ENCODE measurements at places on chromosomes 16 and 17.
A peak's percentile ranks its signal among the peaks of the same experiment; 100 is the strongest.

DNA sequence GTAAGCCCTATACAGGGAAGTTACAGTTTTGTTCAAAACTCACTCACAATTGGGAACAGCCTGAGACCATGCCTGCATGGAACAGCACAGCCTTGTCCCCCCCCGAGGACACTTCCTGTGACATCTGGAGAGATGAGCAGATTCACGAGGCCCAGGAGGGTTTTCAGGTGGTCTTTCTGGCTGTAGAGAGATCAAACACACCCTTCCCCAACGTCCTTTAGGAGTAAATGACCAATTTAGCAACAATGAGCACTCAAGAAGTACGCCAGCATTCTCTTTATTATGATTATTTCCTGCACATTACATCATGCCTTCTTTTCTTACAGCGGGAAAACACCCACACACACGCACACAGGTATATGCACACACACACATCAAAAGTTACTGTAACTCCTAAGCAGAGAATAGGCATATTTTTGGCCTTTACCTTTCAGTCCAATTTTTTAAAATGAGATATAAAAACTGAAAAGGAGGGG lies 39.0 kb downstream of the ADCY9 start:
- H3K4me1 ChIP-seq, result no peaks in the 10 kb centered on the region
- no peak overlapping the region for H3K27ac ChIP-seq
- H3K4me3 ChIP-seq, result no peak overlapping the region
- no peaks in the 10 kb centered on the region for H3K36me3 ChIP-seq
- no peak for DNase-seq

- peaks cover 48% of the 10 kb centered on the region for H3K27me3 ChIP-seq
- no peak for DNase-seq
- H3K4me3 ChIP-seq, result peak overlapping the region; percentile 77
- H3K27ac ChIP-seq, result no peak overlapping the region
Measured at GRCh38 chr17:19534562-19535149, 1.0 kb downstream of the SLC47A1 start.

DNA sequence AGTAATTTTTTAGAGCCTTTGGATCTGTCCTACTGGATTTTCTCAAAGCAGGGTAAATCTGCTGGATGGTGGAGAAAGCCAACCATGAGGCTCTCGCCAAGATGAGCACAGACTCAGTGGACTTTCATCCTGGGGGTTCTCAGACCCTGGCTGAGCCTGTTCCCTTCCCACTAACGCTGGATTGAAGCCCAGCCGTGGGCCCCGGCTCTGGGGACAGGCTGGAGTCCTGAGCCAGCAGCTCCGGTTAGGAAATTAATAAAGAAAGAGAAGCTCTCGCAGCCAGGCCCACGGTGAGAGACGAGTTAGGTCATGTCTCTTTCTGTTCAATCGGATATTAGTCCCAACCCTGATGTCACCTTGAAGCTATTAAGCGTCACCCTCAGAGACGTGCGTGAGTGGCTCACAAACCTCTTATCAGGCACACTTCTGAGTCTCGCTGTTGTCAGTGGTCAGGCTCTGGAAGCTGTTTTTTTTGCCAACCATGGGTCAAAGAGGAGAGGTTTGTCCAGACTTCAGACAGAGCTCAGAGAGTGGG lies 27.1 kb downstream of the MEOX1 start:
- H3K4me1 ChIP-seq, result no peaks in the 10 kb centered on the region
- no peak overlapping the region for H3K4me3 ChIP-seq
- no peaks in the 10 kb centered on the region for H3K27me3 ChIP-seq
- H3K27ac ChIP-seq, result no peak overlapping the region

DNA sequence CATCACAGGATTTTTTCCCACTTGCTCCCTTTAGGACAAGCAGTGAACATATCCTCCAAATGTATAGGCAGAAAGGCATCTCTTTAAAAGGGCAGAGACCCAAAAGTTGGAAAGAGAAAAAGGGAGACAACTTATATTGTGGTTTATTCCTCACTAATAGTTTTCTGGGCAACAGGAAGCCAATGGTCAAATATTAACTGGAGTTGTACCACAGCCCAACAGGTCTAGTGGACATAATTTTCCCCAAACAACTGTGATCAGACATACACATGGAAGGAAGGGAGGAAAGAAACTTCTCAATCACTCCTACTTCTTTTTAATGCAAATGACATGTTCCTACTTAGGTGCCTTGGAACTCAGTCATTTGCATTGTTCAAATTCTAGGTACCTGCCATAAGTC lies 78.4 kb downstream of the SOX9 start:
- H3K4me1 ChIP-seq, result no peaks in the 10 kb centered on the region
- DNase-seq, result no peak
- H3K36me3 ChIP-seq, result no peaks in the 10 kb centered on the region
- no peak overlapping the region for H3K27ac ChIP-seq
- peaks cover 2% of the 10 kb centered on the region for H3K27me3 ChIP-seq

DNA sequence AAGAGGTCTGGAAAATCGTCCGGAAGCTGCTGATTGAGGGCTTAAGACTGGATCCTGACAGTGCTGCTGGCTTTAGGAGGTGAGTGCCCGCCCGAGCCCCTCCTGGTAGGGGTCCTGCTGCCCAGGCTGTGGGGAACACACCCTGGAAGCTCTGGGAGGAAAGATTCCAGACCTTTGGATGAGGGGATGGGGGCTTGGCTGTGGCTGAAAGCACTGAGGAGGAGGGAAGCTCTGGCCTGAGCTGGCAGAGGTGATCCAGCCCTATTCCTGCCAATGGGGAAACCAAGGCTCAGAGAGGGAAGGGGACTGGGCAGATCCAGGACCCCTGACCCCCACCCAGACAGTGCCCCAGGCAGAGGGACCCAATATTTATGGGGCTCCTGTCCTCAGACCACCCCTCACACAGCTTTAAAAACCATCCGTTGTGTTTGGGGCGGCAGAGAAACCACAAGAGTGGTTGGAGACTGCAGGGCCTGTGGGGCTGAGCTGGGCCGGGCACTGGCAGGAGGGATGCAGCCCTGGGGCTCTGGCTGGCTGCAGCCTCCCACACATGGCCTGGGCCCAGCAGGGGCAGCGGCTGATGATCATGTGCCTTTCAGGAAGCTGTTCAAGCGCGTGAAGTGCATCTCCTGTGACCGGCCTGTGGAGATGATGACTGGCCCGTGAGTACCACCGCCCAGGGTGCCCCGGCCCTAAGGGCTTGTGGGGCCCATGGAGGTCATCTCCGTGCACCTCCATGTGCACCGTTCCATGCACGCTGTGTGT lies 22.8 kb downstream of the UBALD1 start:
- no peaks in the 10 kb centered on the region for H3K27me3 ChIP-seq
- H3K4me3 ChIP-seq, result no peak overlapping the region
- H3K27ac ChIP-seq, result no peak overlapping the region
- H3K36me3 ChIP-seq, result no peaks in the 10 kb centered on the region
- peak; percentile 71 for DNase-seq
- H3K4me1 ChIP-seq, result peaks cover 5% of the 10 kb centered on the region

DNA sequence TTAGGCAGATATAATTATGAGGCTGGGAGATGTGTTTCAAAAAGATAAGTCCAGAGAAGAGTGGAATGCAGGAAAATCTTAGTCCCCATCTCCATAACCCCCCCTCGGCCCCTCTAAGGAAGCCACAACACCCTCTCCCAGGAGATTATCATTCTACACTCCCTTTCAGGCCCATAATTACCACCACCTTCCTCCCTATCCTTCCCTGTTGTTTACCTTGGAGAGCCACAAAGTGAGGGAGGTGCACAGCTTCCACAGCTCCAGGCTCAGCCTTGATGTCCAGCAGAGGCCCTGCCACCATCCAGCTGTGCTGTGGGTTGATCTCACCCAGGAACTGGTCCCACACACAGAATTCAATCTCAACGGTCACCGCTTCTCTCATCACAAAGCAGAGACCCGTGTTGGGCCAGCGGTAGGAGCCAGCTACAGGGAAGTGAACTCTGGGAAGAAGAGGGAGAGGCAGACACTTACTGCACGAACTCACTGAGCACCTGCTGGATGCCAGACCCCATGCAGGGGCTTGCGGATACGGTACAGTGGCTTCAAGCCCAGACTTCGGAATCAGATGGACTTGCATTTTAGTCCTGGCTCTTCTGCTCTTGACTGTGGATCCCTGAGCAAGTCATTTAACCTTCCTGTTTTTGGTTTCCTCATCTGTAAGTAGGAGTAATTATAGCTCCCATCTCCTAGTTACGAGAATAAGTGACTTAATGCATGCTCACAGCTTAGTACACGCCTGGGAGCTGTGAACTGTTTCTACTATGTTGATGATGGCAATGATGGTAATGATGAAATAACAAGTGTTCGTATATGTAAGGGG lies 44.1 kb downstream of the MIS12 start:
- no peak overlapping the region for H3K27ac ChIP-seq
- DNase-seq, result no peak
- no peaks in the 10 kb centered on the region for H3K4me1 ChIP-seq
- H3K27me3 ChIP-seq, result no peaks in the 10 kb centered on the region
- H3K36me3 ChIP-seq, result no peaks in the 10 kb centered on the region
- H3K4me3 ChIP-seq, result no peak overlapping the region

- peaks cover 4% of the 10 kb centered on the region for H3K36me3 ChIP-seq
- DNase-seq, result no peak
- no peak overlapping the region for H3K4me3 ChIP-seq
- H3K27me3 ChIP-seq, result no peaks in the 10 kb centered on the region
- no peak overlapping the region for H3K27ac ChIP-seq
Measured at GRCh38 chr17:2906901-2907300, 110.7 kb downstream of the RAP1GAP2 start.

GRCh38 chr17:31226373-31226772 lies 70.7 kb downstream of the OMG start:
- no peaks in the 10 kb centered on the region for H3K27me3 ChIP-seq
- no peak for DNase-seq
- H3K27ac ChIP-seq, result no peak overlapping the region
- no peaks in the 10 kb centered on the region for H3K4me1 ChIP-seq
